ENCODE measurements at places on chromosomes 6 and 20.
A peak's percentile ranks its signal among the peaks of the same experiment; 100 is the strongest.

GRCh38 chr6:21856456-21856825 is 262.9 kb downstream of the SOX4 start:
- DNase-seq, result no peak

GRCh38 chr6:89368107-89368506 is 15.6 kb upstream of the UBE2J1 start:
- peak; percentile 56 for DNase-seq

GRCh38 chr6:49001856-49002541 is 461.1 kb downstream of the MMUT start:
- no peak for DNase-seq

DNA sequence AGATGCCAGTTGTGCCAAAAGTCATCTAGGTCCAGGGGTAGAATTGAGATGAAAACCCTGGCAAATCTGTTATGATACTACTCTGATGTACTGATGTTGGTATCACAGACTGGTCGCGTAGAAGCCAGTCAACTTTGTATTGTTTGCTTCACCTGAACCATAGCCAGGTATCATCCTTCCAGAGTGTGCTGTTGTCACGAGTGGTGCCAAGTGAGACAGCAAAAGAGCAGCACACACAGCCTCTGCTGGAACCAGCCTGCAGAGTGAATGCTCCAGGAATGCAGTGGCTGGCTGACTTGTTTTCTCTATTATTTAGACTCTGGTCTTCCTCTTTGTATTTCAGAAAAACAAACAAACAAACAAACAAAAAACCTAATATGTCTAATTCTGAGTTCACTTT is 209.5 kb upstream of the HEY2 start:
- DNase-seq, result no peak

GRCh38 chr20:16271450-16271849 is 301.8 kb downstream of the KIF16B start:
- DNase-seq, result no peak
